Activated T-helper 9 cell treated with anti-CD3 and anti-CD28 coated beads, Interleukin-2, amount 50 U/mL, for 16 hours (primary cell): ENCODE measurements at places on chromosomes 7 and 10.

DNA sequence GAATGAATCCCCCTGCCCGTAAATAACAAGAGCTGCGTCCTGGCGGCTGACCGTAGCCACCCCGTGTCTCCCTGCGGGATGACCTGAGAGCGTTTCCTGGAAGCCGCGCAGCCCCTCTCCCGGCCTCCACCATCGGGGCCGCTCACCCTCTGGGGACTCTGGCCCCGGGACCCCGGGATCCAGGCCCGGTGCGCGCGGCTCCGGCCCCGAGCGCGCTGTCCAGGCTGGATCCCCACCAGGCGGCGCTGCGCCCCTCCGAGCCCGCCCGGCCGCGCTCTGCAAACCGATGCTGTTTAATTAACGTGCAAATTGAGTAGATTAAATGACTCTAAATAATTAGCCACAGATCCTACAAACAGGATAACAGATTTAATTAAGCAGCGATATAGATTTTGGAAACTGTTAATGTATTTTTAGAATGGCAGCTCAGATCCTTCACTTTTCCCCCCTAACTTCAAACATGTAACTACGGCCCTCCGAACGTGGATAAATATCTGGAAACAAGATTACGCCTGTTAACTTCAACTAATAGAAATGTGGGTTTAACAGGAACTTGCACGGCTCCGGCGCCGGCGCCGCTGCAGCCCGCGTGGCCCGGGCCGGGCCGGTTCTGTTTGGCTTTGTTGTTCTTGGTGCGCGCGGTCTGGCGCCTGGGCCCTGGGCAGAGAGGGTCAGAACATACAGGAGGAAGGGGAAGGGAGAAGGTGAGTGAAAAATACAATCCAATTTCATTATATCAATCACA is 7.1 kb upstream of the UNCX start:
- peak; percentile 20 for DNase-seq

DNA sequence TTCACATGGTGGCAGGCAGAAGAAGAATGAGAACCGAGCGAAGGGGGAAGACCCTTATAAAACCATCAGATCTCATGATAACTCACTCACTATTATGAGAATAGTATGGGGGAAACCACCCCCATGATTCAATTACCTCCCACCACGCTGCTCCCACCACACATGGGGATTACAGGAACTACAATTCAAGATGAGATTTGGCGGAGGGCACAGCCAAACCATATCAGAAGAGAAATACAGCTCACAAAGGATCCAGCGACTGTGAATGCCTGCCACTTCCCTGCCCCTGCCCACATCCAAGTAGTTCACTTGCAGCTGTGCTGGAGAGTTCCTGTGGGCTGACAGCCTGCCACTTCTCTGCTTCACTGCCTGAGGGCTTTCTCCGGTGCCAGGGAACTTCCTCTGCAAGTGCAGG is 148.7 kb downstream of the C7orf25 start:
- no peak for DNase-seq

- DNase-seq = no peak
These were observed 88.1 kb downstream of the SEPTIN7 start for GRCh38 chr7:35889001-35889400.

DNA sequence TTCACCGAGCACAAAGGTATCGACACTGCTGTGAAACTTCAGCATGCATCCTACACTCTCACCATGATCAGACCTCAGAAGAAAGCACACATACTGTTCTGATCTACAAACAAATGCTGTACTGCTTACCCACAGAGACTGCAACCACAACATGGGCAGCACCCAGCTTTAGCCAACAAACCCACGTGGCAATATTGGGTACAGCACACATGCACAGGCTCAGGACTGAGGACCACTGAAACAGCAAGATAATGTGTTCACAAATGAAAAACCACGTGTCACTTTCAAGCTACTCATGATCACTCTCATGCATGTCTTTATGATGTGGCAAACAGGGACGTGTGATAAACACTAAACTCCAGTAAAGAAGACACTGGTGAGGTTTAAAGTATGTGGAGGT is 119.3 kb upstream of the PTN start:
- no peak for DNase-seq

DNA sequence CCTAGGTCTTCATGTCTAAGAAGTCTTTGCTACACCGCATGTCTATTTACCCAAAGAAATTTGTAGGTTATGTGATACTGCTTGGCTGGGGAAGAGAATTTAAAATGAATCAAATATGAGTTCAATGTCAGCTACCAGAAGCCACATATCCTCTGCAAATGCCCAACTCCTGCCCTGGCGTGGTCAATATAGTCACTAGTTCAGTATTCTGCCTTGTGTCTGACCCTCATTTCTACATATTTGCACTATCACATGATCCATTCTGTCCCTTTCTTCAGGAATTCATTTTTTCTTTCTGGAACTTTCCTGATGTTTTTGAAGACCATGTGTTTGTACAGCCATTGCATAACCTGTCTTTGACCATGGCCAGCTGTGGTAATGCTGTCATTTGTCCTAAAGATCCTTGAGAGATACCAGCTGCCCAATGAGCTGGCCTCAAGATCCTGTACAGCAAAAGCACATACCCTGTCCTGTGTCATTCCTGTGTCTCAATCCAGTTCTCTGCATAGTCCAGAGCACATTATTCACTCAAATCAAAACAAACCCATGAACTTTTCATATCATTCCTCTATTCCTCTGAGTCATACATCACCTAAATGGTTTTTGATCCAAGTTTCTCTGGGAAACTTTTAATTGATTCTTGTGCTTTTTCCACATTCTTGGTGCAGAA is 524.5 kb downstream of the PARD3 start:
- no peak for DNase-seq

- no peak for DNase-seq
These were observed 44.8 kb upstream of the CUX1 start for GRCh38 chr7:101772508-101773211.

DNA sequence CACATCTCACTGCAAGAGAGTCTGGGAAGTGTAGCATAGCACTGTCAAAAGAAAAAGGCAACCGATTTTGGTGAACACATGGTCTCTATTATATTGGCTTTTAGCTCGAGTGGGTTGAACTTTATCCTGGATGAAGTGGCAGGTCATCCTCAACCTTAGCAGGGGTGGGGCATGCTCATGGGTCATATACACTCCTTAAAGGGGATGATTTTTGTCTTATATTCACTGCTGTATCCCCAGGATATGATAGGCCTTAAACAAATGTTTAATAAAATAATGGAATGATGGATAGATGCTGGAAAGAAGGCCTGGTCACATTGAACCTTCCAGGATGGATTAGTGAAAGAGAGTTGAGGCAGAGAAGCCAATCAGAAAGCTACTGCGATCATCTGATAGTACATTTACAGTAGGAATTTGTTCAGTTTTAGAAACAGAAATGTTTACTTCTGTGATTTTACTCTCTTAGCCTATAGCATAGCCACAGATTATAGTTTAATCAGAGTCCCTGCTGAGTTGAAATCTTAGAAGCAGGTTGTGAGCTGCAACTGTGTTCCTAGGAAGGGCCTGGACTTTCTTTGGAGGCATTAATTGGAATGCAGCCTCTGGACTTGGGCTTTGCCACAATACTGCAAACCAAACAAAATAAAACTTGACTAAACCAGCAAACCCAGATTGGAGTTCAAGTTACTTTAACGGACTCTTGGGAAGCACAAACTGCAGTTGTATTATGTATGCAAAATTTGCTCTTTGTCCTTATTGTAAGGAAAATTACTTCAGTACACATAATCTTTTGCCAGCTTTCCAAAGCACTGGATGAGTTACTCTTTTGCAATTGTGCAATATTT is 138.3 kb downstream of the BMPER start:
- no peak for DNase-seq

GRCh38 chr7:127885843-127886242 is 145.4 kb downstream of the LRRC4 start:
- no peak for DNase-seq

GRCh38 chr7:22356701-22357310 is at the start of gene RAPGEF5:
Gene RAPGEF5, minus strand, starts transcription at chr7:22357154. Its CDS starts 94 bp downstream, at chr7:22357060.
- DNase-seq = no peak

- DNase-seq = no peak
These were observed 62.0 kb downstream of the GNA12 start for GRCh38 chr7:2782121-2782520.

DNA sequence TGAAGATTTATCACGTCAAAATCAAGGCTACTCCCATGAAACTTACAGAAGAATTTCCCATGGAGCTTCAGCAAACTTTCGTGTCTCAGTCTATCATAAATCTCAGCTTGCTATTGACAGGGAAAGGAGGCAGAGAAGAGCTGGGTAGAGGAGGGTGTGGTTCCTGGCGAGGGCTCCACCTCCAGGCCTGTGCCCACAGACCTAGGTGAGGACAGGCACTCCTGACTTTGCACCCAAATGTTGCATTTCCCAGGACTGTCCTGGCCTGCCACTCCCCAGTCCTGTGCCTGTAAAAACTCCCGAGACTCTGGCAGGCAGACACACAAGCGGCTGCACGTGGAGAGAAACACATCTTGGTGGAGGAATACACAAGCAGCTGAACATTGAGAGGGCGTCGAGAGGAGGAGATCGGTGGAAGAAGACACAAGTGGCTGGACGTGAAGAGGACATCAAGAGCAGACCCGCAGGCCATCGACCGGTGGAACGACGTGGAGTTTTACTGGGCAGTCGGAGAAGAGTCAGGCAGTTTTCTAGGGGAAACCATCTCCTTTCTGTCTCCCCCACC is 145.1 kb downstream of the CTNNA3 start:
- DNase-seq = no peak

DNA sequence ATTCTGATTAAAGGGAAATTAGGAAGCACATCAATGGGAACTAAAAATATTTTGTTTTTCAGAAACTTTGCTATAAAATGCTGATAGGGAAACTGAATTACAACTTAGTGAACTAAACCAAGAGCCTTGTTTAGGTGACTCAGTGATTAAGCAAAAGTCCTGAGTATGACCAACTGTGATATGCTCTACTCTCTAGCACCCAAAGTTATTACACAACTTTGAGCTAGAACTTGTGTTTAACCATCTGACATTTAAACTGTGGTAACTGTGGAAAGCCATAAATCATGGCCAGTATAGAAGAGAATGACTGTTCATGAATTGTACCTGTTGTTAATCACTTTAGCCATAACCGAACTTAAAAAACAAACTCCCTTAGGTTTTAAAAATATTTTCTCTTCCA is 127.4 kb downstream of the ZNF365 start:
- DNase-seq = no peak

GRCh38 chr7:141663081-141663849 is 38.7 kb downstream of the DENND11 start:
- DNase-seq = no peak

DNA sequence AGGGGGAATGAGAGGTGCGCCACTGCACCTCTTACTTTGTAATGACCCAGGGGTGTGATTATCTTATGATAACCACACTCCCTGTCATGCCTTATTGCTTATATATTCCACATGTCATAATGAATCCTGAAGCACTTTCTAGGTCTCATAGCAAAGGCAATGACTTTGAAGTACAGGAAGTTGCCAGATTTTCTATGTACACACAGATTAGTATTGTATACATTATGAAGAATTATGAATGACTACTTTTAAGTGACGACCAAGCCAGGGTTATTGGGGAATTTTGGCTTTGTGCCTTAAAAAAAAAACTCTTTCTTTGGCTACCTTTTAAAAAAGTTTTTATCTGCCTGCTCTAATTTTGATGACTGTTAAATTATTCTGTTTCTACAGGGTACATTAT is 269.6 kb downstream of the MDFIC start:
- DNase-seq = no peak

DNA sequence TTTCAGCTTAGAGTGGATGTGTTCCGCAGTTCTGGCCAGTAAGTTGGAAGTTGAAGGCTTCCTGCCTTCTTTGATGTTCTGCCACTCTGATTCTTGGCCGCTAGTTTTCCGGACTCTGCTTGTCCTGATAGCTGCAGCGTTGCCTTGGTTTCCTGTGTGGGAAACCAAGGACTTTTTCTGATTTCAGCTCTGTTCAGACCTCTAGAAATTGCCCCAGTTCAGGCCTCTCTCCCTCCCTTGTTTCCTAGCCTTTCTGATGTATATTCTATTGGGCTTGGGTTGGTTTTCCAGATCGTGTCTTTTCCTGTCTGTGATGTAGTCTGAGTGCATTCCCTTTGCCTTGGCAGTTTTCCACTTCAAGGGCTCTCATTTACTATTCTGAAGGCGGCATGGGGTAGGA is 318.7 kb downstream of the BBS9 start:
- DNase-seq = no peak

DNA sequence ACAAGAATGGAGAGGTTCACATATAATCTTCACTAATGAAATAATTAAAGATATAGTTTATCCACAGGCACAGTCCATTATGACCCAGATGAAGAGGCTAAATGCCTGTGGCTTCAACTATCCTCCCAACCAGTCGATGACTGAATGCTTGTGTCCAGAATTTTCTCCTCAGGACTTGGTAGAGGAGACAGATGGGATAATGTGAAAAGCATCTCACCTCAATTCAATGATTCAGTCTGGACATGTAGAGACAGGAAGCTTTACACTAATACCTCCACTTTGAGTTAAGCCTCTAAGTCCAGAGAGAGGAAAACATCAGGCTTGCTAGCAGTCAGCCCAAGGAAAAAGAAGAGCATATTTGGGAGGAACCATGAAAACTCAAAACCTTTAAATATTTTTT is 59.1 kb upstream of the COL1A2 start:
- DNase-seq = no peak

GRCh38 chr10:44888886-44889285 is 22.3 kb upstream of the TMEM72 start:
- DNase-seq = no peak

- no peak for DNase-seq
These were observed 152.8 kb downstream of the ARHGAP21 start for GRCh38 chr10:24570658-24571426.

GRCh38 chr7:37360484-37360883 is 88.2 kb downstream of the ELMO1 start:
- DNase-seq = no peak

GRCh38 chr7:158751751-158752150 is 47.1 kb upstream of the NCAPG2 start:
- no peak for DNase-seq

DNA sequence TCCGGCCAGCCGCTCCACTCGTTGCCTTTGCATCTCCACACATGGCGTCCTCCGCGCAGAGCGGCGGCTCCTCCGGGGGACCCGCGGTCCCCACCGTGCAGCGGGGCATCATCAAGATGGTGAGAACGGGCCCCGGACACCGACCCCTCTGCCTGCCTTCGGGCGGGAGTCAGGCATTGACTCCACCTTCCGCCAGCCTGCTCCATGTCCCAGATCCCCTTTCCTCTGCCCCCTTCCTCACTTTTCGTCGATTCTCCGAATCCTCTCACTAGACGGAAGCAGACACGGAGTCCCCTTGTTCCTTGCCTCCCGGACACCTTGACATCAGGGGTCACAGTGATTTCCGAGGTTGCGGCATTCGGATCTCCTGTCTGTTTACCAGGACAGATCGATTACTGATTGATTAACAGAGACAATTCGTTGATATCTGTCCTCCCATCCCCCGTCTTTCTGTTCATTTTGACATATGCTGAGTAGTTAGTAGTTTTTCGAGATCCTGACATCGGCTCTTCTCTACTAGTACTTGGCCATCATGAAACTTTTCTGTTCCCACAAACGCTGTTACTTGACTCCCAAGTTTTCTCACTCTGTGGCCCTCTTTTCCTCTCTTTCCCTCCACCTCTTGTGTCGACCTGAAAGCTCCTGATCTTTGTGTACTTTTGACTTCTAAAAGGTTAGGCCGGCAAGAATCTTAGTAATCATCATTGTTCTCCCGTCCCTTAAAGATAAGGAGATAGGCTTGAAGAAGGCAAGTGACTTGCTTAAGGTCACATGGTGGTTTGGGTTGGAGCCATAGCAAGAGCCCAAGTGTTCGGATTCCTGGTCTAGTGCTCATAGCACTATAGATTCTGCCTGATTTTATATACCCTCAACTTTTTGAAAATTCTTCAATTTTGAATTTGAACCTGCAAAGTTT is 597 bp downstream of the SND1 start:
- no peak for DNase-seq
